Stimulated activated CD4-positive, alpha-beta T cell treated with anti-CD3 and anti-CD28 coated beads, Interleukin-1b, Interleukin-23, amount 100 ng/mL, for 1 hour (primary cell): ENCODE measurements at places on chromosomes 5 and 9.

- DNase-seq, result no peak
Measured at GRCh38 chr9:737400-738120, 103.9 kb upstream of the DMRT1 start.

GRCh38 chr5:40436535-40437237 lies 243.0 kb upstream of the PTGER4 start:
- DNase-seq, result no peak

GRCh38 chr9:64015136-64015535 lies 1269.9 kb downstream of the FOXD4L5 start:
- no peak for DNase-seq

DNA sequence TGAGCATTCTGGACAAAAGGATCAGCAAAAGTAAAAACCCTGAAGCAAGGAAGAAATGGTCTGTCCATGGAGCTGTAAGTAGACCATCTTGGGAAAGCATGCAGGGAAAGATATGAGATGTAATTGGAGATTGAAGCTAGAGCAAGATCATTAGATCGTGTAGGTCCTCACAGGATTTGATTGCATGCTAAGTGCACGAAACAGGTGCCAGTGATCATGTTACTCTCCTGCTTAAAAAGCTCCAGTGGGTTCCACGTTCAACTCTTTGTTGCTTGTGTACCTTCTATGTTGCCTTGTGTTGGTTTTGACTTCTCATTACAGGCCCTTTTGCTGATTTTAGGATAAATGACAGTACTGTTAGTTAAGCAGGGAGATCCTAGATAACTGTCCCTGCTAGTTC lies 442.0 kb downstream of the DMRT2 start:
- DNase-seq, result no peak

DNA sequence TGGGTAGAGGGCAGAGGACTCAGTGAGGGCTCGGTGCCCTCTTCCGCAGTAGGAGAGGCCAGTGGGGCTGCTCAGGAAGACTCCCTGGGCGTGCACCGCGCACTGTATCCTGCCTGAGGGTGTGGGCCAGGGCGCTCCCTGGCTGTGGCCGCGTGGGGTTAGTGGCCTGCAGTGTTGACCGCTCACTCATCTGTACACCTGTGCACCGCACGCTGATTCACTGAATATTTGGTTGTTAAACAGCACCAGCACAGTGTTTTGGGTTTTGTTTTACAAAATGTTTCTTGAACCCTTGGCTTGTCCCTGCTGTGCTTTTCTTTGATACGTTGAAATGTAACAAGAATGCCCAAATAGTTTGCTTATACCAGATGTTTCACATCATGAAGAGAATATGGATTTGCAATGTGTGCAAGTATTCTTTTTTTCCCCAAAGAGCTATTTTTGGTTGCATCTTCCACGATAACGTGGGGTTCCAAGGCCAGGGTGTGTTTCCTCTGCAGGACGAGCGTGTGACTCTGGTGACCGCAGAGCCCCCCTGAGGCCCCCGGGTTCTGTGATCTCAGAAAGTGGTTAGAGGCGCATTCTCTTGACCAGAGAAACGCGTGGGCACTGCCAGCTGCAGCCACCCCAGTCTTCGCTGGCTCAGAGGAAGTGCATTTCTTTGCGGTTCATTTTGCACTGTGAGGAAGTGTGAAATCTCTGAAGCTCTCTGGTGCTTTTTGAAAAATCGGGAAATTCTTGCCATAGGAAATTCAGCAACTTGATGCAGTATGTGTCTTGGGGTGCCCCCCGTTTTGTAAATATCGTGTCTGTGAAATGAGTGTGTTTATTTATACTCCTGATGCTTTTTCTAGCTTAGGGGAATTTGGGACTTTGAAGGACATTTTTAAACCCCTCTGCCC lies 46.9 kb downstream of the AHRR start:
- no peak for DNase-seq

- DNase-seq, result no peak
Measured at GRCh38 chr9:128523199-128523925, 18.8 kb downstream of the GLE1 start.

DNA sequence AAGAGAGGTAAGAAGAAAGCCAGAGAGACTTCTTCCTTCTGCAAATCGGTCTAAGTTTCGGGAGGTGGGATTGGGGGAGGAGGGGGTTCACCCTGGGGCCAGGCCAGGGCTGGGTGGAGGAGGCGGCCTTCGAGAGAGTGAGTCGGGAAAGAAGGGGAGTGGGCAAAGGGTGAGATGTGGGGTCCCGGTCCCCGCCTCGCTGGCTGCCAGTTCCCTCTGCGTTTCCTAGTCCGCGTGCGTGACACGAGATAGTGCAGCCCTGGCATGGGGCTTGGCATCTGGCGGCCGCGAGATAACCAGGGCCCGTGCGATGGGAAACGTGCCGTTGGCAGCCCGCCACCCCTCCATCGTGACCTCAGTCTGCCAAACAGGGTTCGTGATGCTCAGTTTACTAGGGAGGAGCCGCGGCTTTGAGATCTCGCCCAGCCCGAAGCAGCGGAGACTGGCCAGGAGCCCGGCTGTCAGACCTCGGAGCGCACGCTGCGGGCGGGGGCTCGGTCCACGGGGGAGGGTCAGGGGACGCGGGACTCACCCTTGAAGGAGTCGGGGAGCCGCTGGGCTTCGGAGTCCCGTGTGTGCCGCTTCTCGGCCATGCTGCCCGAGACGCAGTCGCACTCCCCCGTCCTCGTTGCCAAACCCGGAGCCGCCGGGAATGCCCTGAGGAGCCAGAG lies at the start of gene STOM:
STOM (minus strand) TSS at position 656 of the 671 bp plus-strand sequence; CDS start at position 593, 63 bp downstream.
- DNase-seq, result peak; percentile 24

- no peak for DNase-seq
Measured at GRCh38 chr9:36086442-36086841, 49.7 kb downstream of the RECK start.

- DNase-seq, result no peak
Measured at GRCh38 chr5:174895360-174895759, 171.0 kb downstream of the MSX2 start.

DNA sequence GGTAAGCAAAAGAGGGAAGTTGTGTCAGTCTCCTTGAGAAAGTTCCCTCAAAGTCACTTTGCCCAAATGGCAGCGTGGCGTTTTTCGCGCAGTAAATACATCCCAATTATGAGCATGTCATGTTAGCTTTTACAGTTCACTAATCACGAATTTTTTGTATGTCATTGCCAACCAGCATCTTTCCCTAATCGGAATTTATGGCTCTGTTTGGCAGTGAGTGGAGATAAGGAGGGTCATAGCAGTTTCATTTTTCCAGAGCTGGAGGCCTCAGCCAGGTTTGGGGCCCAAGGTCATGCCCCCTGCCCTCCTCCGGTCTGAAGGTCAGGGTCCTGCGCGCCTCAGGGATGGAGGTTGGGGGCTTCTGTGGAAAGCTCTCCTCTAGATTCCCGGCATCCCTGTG lies 50.1 kb downstream of the C5orf15 start:
- DNase-seq, result no peak

DNA sequence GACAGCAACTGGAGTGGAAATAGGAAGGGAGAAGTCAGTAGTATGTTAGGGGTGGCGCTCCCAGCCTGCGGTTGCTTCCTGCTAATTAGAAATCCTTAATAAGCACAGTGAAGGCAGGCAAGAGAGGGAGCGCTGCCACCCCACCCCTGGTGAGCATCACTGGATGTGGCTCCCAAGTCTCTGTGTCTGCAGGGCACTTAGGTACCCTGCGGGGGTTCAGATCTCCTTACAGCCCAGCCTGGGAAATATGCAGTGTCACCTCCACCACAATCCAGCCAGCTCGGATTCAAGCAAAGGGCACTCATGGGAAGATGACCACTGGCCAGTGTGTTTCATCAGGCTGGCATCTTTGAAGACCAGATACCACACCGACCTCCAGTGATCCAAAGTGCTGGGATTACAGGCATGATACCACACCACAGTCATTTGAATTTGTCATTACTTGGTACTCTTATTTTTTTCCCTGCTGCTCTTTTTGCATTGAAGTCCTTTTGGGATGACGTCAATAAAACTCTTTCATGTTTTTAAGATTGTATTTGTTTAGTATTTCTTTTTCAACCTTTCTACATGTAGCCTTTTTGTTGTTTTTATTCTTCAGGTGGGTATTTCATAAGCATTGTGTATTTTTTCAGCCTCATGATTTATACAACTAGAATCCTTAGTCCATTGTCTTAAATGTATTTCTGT lies 90.1 kb downstream of the ANKRD18B start:
- DNase-seq, result no peak

DNA sequence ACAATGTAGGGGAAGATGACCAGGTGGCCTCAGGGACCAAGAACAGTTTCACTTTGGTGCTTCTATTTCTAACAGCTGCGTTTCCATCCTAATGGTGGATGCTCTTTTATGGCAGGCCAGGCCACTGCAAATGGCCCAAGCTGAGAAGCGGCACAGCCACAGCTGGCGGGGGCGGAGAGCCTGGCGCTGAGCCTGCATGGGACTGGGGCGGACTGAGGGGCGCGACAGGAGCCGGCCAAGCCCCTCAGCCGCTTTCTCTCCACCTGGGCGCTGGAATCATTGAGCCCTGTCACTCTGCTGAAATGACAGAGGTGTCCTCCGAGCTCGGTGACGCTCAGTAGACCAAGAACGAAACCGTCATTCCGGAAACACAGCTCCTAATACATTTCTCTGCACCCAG lies 317.3 kb upstream of the PDE4D start:
- DNase-seq, result no peak

GRCh38 chr5:169003721-169004541 lies 297.0 kb downstream of the SLIT3 start:
- no peak for DNase-seq

DNA sequence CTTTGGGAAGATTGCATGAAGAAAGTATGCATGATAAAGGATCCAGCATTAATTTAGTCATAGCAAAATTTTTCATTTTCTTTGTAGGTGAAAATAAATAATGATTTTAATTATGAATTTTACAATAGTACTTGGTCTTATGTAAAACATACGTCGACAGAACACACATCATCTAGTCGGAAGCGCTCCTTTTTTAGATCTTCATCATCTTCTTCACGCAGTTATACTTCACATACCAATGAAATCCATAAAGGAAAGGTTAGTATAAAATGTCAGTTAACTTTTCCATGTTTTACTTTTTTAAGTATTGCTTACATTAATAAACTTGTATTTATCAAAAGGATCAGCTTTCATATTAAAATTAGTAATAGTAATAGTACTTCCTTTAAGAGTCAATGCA lies 35.8 kb downstream of the C7 start:
- DNase-seq, result no peak

DNA sequence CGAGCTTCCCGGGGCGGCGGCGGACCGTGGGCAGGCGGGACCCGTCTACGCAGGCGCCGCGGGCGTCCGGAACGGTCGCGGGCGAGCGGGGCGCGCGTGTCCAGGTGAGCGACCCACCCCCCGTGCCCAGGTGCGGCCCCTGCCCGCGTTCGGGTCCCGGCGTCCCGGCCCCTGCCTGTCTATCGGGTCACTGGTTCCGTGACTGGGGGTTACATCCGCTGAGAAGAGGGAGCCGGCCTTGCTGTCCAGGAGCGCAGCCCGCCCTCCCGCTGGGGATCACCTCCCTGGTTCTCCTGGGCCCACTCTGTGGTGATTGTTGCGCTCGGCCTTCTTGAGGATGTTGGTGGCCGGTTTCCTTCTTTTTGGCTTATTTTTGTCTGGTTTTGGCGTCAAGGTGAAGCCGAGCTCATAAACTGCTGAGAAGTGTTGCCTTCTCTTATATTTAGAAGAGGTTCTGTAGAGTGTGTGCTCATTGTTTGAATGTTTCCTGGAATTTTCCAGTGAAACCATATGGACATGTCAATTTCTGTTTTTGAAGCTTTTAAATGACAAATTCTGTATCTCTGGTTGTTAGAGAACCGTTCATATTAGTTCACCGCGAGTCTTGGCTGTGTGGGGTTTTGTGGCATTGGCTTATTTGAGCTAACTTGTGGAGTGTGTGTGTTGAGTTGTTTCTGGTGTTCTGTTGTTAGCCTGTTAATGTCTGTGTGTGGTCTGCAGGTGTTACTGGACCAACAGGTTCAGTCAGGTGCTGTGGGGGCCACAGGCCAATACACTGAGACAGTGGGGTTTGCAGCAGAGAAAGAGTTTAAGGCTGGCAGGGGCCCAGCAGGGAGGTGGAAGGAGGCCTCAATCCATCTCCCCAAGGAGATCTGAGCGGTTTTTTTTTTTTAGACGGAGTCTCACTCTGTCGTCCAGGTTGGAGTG lies 621 bp downstream of the CEP72 start:
- DNase-seq, result no peak

GRCh38 chr9:38178237-38178636 lies 109.2 kb upstream of the SHB start:
- no peak for DNase-seq

- DNase-seq, result no peak
Measured at GRCh38 chr5:140588311-140589070, 23.9 kb downstream of the SLC35A4 start.

DNA sequence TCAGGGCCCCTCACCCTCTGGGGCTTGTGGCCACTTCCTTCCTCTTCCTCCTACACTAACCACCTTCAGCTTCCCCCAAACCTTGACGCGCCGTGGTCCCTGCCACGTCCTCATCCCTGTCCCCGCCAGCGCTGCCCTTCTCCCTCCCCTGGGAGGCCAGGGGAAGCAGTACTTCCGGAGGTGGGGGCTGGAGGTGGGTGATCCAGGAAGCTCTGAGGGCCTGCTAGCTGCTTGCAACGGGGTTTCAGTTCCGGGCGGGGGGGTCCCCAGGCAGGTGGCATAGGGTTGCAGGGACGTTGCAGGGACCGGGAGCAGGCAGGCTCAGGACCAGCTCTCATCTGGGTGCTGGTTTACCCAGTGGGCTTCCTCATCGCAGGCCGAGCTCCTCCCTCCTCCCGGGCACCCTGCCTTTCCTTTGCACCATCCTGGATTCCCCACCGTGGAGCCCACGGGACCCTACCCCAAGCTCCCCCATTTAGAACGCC lies 70.0 kb downstream of the RXRA start:
- no peak for DNase-seq

GRCh38 chr5:132446621-132447020 lies 44.0 kb downstream of the IRF1 start:
- no peak for DNase-seq

DNA sequence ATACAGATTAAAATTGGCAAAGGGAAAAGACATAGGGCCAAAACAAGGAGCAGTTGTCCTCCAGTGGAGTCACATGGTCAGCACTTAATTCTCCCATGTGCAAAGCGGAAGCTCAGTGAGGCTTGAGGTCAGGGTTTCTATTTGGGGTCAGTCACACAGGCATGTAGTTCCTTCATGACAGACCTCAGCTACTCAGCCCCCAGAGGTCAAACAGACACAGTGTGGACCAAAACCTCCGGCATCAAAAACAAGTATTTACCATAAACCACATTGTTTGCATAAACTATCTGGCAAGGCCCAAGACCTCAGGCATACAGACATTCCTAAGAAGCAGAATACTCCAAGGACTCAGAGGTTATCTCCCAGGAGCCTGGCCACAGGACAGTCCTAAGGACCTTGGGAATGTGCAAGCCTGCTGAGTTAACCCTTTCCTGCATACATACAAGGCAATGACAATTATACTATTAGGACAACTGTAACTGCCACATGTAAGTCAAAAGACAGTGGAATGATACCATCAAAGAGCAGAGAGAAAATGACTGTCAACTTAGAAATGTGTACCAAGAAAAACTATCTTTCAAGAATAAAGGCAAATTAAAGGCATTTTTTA lies 28.7 kb upstream of the FNIP1 start:
- no peak for DNase-seq

DNA sequence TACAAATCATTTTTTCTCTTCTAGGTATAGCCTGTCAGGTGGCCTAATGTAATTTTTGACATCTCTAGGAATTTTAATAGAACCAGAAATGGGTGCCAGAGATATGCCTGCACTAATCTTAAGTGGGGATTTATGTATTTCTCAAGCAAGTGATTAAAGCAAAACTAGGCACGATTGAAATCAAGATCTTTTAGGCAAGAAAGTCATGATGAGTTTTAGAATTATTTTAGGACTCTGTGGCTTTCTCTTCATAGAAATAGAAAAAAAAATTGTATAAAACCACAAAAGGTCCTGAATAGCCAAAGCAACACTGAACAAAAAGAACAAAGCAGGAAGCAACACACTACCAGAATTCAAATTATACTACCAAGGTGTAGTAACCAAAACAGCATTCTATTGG lies 952 bp upstream of the AMACR start:
- no peak for DNase-seq
